ENCODE measurements at places on chromosomes 4 and X.

DNA sequence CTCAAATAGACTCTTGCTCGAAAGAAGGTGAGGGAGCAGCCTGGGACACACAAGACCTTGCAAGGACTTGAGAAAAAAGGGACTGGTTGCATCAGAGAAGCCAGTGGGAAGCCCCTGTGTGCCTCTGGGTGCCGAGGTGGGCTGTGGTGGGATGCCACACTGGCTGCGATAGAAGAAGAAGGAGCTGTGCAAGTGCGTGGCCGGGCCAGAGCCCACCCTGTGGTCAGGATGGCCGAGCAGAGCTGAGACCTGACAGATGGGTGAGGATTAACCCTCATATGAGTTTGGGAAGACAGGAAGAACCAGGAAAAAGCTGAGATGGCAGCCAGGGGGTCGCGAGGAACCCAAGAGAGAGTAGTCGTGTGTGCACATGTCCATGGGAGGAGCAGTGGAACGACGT lies 44.6 kb upstream of the HGFAC start:
- H3K27me3 ChIP-seq, result no peaks in the 10 kb centered on the region
- no peaks in the 10 kb centered on the region for H3K4me1 ChIP-seq
- DNase-seq, result peak; percentile 50
- no peaks in the 10 kb centered on the region for H3K36me3 ChIP-seq

GRCh38 chrX:99078301-99078700 lies 1331.8 kb downstream of the PCDH19 start:
- DNase-seq, result no peak
- H3K27ac ChIP-seq, result no peak overlapping the region
- H3K4me3 ChIP-seq, result no peak overlapping the region
- H3K27me3 ChIP-seq, result no peaks in the 10 kb centered on the region
- no peaks in the 10 kb centered on the region for H3K4me1 ChIP-seq

DNA sequence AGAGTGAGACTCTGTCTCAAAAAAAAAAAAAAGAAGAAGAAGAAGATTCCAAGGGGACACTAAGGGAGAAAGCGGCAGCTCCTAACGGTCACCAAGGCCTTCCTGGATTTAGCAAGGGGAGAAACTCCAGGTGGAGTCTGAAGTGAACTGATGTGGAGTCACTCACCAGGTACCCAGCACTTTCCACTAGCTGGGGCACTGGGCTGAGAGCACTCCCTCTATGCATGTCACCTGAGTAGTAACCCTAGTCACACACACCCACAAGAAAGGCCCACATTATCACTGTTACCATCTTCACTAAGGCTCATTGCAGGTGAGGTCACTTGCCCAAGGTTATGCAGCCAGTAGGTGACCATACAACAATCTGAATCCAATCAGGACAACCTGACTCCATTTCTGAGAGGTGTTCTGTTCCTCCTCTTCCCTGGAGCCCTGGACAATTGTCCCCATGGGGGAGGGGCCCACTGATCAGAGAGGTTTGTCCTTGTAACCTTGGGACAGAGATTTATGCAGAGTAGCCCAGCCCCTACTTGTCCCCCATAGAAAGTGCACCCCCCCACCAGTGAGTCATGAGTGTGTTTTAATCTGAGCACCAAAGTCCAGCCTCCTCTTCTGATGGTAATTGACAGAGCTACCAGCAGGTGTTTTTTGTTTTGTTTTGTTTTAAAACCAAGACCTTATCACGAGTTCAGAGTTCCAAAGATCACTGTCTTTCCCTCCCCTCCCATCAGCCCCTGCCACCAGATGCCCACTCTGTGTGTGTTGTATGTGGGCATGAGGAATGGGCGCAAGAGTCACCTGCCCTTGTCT lies 5.9 kb upstream of the SASH3 start:
- no peaks in the 10 kb centered on the region for H3K36me3 ChIP-seq
- no peak overlapping the region for H3K4me3 ChIP-seq
- H3K4me1 ChIP-seq, result no peaks in the 10 kb centered on the region
- H3K27me3 ChIP-seq, result no peaks in the 10 kb centered on the region

- H3K4me1 ChIP-seq, result no peaks in the 10 kb centered on the region
- no peak overlapping the region for H3K27ac ChIP-seq
These were observed 7.0 kb upstream of the TET2 start for GRCh38 chr4:105139646-105140045.

DNA sequence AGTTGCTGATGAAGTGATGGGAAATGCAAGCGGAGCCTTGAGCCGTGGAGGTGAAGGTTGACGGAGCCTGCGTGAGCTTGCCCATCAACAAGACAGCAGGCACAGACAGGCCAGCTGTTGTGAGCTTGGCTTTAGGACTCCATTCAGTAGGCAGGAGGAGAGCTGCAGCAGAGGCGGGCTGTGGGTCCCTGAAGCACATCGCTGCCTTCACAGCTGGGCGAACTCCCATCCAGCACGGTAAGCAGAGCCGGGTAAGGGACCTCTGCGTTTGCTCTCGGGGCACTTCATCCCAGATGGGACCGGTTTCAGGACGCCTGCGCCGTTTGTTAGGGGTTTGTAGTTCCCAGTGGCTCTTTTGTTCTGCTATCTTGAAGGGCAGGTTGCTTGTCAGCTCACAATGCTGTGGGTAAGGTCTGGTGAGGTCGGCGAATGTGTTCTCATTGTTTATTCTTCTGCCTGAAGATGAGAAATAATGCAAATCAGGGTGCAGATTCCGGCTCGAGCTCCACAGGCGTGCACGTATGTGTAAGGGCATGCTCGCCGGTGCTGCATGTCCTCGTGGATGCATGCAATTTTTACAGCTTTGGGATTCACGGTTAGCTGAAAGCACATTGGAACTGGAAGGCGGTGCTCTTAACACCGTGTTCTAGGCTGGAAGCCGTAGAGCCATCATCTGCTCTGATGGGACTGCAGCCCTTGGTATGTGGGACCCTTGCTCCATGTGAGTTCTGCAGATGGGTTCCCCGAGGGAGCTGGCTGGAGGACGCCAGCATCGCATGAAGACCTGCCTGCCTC lies 54.6 kb upstream of the CLDN34 start:
- H3K27ac ChIP-seq, result no peak overlapping the region
- H3K4me3 ChIP-seq, result no peak overlapping the region
- no peak for DNase-seq
- H3K4me1 ChIP-seq, result no peaks in the 10 kb centered on the region

DNA sequence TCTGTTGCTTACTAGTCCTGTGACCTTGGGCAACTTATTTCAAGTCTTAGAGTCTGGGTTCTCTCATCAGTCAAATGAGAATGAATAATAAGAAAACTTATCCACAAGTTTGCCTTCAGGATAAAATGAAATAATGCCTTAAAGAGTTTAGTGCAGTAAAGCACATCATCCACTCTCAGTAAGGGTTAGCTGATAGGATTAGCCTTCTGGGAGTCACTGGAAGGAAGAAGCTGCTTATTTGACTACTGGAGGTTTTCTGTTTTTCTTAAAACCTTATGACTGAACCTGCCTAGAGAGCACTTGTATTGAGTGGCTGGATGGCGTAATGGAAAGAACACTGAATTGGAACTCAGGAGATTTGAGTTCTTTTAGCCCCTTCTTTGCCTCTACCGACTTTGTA lies 1.8 kb downstream of the RNF128 start:
- no peak overlapping the region for H3K27ac ChIP-seq
- DNase-seq, result no peak
- H3K4me3 ChIP-seq, result no peak overlapping the region
- no peaks in the 10 kb centered on the region for H3K4me1 ChIP-seq
- H3K27me3 ChIP-seq, result peaks cover 8% of the 10 kb centered on the region

GRCh38 chrX:65985922-65986588 lies 53.8 kb downstream of the VSIG4 start:
- no peak overlapping the region for H3K27ac ChIP-seq
- no peaks in the 10 kb centered on the region for H3K4me1 ChIP-seq
- no peak overlapping the region for H3K4me3 ChIP-seq
- no peak for DNase-seq
- no peaks in the 10 kb centered on the region for H3K27me3 ChIP-seq

GRCh38 chr4:7266525-7267292 lies 74.4 kb downstream of the SORCS2 start:
- no peaks in the 10 kb centered on the region for H3K36me3 ChIP-seq
- H3K4me3 ChIP-seq, result no peak overlapping the region
- H3K27me3 ChIP-seq, result no peaks in the 10 kb centered on the region

Data from sigmoid colon (tissue), 7 donors.